Mesangial cell (primary cell): ENCODE measurements at places on chromosomes 3 and 15. TPM values are rescaled to one million over a fixed set of nuclear protein-coding genes. Genes with fewer than 3 reads are reported as not detected.

The THPO gene
- total RNA-seq: not detected in 2 replicates

The ZMYND10 gene
- total RNA-seq: 2.1 and 3.9 TPM in 2 replicates

The GAP43 gene
- total RNA-seq: 0.13 and 0.16 TPM in 2 replicates

The SMCO1 gene
- total RNA-seq: not detected in 2 replicates

The C3orf49 gene
- total RNA-seq: not detected in 2 replicates

The SLITRK3 gene
- not detected in 2 replicates for total RNA-seq

The ZKSCAN7 gene
- 4.9 and 8.0 TPM in 2 replicates for total RNA-seq
